Foreskin keratinocyte (primary cell): ENCODE measurements at places on chromosomes 1 and 21.

DNA sequence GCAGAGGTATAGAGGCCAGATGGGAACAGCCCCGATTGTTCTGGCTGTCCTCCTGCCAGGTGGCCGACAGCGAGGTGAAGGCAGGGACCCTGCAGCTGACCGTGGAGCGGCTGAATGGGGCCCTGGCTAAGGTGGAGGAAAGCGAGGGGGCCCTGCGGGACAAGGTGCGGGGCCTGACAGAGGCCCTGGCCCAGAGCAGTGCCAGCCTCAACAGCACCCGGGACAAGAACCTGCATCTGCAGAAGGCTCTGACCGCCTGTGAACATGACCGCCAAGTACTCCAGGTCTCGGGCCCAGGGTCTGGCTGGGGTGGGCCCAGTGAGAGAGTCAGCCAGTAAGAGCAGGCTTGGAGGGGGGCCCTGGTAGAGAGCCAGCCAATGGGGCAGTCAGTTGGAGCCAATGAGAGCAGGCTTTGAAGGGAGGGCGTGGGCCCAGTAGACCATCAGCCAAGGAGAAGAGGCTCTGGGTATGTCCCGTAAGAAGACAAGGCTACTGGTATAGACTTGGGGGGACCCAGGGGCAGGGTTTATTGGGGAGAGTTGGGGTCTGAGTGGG lies 11.3 kb downstream of the MFAP2 start:
- DNase-seq = no peak

DNA sequence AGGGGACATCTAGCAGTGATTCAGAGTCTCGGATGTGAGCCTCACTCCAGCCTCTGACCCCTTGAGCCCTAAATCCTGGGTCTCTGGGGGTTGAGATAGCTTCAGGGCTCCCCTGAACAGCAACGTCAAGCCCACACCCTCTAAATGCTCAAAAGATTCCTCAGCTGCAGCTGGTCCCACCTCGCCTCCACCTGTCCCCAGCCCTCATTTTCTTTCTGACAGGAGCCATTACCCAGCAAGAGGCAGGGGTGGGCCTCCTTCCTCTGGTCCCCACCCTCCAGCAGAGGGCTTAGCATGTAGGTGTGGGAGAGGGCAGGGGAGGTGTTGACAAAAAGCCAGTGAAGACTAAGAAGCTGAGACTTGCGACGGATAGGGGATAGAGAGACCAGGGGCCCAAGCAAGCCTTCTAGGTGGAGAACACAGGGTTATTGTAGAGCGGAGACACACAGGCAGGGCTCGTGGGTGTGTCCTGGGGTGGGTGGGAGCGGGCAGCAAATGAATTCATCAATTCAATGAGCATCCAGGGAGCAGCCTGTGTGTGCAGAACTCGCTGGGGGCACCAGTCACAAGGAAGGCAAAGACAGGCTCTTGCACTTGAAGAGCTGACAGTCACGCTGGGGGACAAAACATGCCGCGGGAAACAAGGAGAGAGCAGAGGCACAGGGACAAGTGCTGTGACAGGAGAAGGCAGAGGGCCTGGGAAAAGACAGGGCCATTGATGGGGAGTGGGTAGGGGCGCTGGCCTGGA lies 48.9 kb upstream of the GOLT1A start:
- DNase-seq = no peak

- no peak for DNase-seq
Measured at GRCh38 chr1:17789926-17790325, 34.8 kb downstream of the ACTL8 start.

- DNase-seq = peak; percentile 18
Measured at GRCh38 chr1:186208405-186209129, 166.5 kb downstream of the TPR start.

DNA sequence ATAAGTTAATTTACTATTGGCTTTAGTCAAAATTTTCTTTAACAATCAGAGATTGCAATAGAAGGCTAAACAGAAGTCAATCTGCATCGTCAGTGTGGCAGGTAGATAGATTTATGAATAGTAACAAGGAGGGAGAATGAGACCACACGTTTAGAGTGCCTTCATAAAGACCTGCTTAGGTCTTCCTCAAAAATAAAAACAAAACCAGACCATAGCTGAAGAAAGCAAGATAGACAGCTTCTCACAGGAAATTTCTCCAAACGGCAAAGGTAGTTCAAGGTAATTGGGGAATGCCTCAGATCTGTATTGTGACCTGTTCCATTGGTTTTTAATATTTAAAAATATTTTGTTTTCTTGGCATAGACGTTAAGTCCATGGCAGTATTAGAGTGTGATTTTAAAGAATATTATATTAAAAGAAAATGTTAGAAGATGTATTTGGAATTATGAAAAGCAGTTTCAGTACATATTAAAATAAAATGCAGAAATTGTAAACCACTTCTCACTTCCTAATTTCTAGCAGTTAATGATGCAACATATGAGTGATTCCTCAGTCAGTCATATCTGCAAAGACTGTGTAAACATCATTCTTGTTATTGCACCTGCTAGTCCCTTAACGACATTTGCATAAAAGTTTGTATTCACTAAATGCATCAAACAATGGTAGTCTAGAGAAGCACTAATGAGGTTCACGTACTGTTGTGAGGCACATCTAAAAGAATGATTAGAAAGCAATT lies 278.0 kb downstream of the HLX start:
- DNase-seq = no peak

- DNase-seq = no peak
Measured at GRCh38 chr21:31554511-31555022, 104.9 kb upstream of the SOD1 start.

- DNase-seq = no peak
Measured at GRCh38 chr1:6391951-6392808, 1.4 kb downstream of the ACOT7 start.

DNA sequence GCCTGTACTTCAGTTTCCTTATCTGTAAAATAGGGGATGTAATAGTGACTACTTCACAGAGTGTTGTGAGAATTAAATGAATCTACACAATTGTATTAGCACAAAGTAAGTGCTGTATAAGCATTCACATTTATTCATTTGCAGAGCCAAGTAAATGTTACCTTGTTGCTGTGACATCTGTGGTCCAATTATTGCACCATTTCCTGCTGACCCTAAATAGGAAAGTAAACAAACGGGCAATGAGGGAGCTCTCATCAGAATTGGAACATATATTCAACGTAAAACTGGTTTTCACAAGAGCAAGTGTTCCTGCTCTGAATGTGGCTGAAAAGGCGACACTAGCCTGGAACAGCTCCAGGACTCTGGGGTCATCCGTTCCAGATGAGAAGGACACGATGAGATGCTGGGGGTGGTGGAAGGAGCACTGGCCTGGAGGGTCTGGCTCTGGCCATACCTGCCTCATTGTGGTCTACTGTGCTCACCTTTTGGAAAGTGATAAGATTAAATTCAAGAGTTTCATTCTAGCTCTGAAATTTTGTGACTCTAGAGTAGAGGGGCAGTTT lies 34.5 kb downstream of the PROX1 start:
- DNase-seq = no peak

- no peak for DNase-seq
Measured at GRCh38 chr21:27196651-27197050, 229.8 kb upstream of the ADAMTS5 start.

DNA sequence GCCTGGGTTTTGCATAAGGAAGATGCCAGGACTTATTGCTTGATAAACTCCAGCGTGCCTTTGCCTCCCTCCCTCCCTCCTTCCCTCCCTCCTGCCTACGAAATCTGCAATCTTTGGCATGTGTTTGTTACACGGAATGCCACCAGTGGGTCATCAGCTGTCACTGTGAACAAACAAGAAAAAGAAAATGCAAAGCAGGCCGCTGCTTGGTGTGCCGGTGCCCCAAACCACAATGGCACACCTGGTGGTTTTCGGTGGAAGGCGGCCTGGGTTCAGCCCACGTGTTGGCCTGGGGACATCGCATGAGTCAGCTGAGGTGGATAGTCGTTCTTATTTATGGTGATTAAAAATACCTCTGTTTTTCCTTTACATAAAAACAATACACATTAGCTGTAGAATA lies 16.3 kb upstream of the IFNLR1 start:
- no peak for DNase-seq

DNA sequence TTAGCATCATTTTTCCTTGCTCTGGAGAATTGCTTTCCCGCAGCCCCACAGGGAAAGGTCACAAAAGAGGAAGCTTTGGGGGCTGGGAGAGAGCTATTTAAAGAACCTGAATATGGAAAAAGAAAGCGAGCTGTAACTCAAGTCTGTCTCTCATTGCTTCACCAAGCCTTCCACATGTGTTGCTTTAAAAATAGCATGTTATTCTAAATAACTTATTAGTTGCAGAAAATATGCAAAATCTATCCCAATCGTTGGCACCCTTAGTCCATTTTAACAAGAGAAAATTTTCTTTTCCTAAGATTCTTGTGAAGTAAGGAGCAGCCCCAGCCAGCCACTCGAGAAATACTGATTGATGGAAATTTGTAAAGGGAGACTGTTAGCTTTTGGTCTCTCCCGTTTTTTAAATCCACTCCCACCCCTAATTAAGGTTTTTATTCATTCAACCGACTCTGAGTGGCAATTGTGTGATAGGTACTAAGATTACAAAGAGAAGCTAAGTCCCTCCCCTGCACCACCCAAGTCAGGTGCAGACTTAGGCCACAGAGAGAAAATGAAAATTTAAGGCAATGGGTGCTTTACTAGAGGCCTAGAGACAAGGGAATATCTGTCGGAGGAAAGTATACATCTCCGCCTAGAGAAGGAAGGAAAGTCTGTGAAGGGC lies 802 bp downstream of the CYP4X1 start:
- DNase-seq = no peak

- no peak for DNase-seq
Measured at GRCh38 chr1:242219905-242220304, 221.0 kb upstream of the MAP1LC3C start.

DNA sequence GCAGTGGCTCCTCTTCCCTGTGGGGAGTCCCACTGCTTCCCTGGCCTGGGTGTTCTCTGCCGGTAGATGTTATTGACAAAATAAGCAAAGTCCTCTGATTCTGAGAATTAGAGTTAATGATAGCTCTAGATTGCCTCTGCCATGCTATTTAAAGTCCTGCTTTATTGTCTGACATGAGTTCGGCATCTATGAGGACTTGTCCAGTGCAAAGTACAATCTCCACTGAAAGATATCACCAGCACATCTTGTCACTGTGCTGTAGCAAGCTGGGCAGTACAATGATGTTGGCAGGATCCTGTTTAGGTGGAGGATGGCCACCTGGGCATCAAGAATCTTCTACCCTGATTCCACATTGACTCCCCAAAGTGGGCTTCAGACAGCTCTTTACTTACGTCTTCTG lies 54.0 kb upstream of the ATP5PO start:
- DNase-seq = no peak

- DNase-seq = no peak
Measured at GRCh38 chr1:186218654-186219352, 156.2 kb downstream of the TPR start.

GRCh38 chr1:27517301-27517700 lies 27.3 kb upstream of the WASF2 start:
- no peak for DNase-seq

GRCh38 chr1:201536558-201536957 lies 2.4 kb upstream of the NAV1 start:
- no peak for DNase-seq

GRCh38 chr1:91501523-91501851 lies 836 bp downstream of the CDC7 start:
- no peak for DNase-seq

DNA sequence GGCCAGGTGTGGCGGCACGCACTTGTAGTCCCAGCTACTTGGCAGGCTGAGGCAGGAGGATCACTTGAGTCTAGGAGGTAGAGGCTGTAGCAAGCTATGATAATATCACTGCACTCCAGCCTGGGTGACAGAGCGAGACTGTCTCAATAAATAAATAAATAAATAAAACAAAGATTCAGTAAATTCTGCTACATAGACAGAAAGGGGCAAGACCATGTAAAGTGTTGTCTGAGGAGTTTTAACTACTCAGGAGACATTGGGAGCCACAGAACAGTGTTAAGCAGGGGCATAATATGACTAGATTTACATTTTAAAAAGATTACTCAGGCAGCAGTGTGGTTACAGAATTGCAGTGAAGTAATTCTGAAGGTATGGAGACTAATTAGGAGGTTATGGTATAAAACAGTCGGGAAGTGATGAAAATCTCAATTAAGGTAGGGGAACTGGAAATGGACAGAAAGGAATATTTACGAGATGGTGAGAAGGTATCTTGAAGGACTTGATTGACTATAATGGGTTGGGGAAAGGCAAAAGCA lies 94.7 kb downstream of the ATP1B1 start:
- peak; percentile 76 for DNase-seq
